ENCODE measurements at places on chromosomes 3 and 15. TPM values are rescaled to one million over a fixed set of nuclear protein-coding genes. Genes with fewer than 3 reads are reported as not detected.

SEMA6D gene
- 0.03 TPM for total RNA-seq

NLGN1 gene
- total RNA-seq: 0.85 TPM

CPEB1 gene
- 19.5 TPM for total RNA-seq

MUC13 gene
- 0.13 TPM for total RNA-seq

GOLGA8Q gene
- total RNA-seq: 1.1 TPM

SERPINI2 gene
- not detected for total RNA-seq

ZFYVE19 gene
- 39.5 TPM for total RNA-seq
